NCI-H2029 treated with DMSO at 0.1 percent for 48 hours (cell line): ENCODE measurements at places on chromosomes 5 and 9.

GRCh38 chr5:93579692-93580062, 1.3 kb downstream of the NR2F1-AS1 start:
- DNase-seq, result no peak

- no peak for DNase-seq
Observed at GRCh38 chr9:15961217-15961616, 408.4 kb downstream of the CCDC171 start.

- no peak for DNase-seq
Observed at GRCh38 chr9:16410601-16411280, 459.7 kb downstream of the BNC2 start.

DNA sequence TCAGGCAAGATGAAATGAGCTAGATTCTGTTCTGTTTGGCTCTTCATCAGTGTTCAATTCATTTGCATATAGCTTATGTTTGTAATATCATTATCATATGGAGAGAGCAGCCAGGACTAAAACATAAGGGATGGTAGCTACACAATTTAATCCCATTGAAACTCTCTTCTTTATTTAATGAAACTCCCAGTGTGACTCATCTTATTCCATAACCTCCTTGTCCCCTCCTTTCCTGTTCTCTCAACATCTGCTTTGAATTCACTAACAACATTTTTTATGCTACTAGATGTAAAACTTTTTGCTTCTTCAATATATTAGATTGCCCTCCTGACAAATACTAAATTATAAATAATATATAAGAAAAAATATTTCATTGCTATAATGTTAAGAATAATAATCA, 1823.4 kb downstream of the MAT2B start:
- DNase-seq, result no peak

DNA sequence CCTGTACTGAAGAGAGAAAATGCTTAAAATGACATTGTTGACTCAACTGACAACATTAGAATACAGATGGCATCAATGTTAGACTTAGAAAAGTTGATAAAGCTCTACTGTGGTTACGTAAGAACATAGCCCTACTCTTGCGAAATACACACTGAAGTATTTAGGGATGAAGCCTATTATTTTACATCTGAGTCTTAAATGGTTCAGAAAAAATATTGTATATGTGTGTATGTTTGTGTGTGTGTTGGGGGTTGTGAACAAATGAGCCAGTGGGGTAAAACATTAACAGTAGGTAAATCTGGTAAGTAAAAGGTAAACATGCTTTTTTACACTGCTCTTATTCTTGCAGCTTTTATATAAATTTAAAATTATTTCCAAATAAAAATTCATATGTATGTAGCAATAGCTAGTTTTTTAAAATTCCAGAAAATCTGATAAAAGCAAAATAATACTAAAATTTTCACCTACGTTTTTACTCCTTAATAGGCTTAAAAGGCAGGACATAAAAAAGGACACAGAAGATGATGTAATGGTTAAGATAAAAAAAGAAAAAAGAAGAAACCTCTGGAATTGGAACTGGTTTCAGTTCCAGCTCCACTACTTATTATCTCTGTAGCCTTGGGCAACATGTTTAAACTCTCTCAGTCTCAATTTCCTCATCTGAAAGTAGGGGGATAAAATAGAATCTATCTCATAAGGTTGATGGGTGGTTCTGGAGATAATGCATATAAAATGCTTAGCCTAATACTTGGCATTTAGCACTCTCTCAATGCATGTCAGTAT, 44.3 kb downstream of the GARNL3 start:
- DNase-seq, result no peak

DNA sequence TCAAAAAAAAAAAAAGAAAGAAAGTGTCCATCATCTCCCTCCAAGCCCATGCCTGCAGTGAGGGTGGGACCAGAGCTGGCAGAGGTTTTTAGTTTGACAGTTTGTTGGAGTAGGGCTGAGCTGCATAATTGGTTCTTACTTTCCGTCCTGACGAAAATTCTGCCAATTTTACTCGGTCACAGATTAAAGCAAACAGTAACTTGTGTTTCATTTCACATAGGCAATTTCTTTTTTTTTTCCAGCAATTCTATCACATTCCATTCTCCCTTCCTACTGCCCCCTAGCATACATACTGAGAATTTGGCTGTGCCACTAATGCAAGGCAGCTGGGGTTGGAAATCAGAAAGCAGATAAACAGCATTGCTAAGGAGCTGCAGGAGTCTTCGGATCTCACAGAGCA, 132.4 kb downstream of the FRMD3 start:
- DNase-seq, result no peak

GRCh38 chr5:177987326-177987725, 8.7 kb downstream of the PROP1 start:
- DNase-seq, result no peak

DNA sequence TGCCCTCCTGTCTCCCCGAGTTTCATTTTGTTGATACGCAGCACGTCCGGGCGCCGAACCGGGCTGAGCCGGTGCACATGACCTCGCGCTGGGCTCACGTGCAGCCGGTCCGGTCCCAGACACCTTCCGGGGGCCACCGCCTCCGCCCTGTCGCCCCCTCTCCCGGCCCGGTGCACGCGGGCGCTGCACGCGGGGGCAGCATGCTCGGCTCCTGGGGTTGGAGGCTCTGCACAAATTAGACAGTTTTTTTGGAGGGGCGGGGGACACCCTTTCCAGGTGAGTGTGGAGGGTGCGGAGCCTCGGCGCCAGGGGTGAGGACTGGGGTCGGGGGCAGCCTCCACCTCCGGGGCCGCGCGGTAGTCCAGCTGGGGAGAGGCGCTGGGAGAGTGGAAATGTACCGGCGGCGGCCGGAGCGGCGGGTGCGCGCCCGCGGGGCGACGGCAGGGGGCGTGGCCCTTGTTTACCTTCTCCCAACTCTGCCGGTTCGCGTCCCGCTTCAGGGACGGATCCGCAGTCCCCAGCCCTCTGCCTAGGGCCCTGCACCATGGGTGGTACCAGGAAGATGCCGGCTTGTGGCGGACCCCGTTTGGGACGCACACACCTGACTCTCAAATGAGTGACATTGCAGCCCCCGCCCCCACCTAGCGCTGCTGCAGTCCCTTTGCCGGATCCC, 1.1 kb downstream of the JADE2 start:
- DNase-seq, result no peak

DNA sequence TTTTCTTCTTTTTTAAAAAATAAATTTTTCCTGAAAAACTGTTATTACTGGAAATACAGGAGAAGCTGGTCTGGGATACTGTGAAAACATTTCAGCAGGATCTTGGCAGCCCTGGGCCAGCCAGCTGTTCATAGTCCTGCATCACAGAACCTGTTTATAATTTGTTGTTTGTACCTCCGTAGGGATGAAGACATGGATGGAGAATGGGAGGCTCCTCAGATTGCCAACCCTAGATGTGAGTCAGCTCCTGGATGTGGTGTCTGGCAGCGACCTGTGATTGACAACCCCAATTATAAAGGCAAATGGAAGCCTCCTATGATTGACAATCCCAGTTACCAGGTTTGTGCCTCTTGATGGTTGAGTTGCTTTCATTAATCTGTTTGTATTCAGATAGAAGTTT, 12.4 kb upstream of the MAML1 start:
- no peak for DNase-seq

GRCh38 chr5:113050721-113051382, 74.3 kb downstream of the DCP2 start:
- no peak for DNase-seq
